T-cell (primary cell): ENCODE measurements at places on chromosomes 5 and 9. TPM values are rescaled to one million over a fixed set of nuclear protein-coding genes. Genes with fewer than 3 reads are reported as not detected.

FAM153A gene
- 99.0 TPM for total RNA-seq

DNA sequence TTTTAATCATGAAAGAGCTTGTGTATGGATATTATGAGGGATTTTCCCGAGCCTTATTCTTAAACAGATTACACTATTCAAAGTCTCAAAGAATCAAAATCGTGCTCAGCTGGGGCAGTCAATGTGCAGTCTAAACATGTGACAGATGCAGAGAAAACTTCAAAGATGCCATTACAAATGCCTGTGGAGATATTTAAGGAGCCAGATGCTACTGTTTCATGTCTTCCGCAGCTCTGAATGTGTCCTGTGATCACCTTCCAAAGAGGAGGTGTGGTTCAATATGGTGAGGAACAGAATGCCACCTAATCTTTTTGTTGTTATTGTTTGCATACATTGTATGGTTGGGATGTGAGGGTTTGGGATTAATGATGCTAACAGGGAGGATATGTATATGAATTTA, 593.3 kb upstream of the ARRDC3 start:
- no peak overlapping the region for H3K27ac ChIP-seq
- no peaks in the 10 kb centered on the region for H3K27me3 ChIP-seq
- H3K4me3 ChIP-seq: no peak overlapping the region
- no peak for DNase-seq
- H3K36me3 ChIP-seq: no peaks in the 10 kb centered on the region

LVRN gene
- 0.12 TPM for total RNA-seq

DNA sequence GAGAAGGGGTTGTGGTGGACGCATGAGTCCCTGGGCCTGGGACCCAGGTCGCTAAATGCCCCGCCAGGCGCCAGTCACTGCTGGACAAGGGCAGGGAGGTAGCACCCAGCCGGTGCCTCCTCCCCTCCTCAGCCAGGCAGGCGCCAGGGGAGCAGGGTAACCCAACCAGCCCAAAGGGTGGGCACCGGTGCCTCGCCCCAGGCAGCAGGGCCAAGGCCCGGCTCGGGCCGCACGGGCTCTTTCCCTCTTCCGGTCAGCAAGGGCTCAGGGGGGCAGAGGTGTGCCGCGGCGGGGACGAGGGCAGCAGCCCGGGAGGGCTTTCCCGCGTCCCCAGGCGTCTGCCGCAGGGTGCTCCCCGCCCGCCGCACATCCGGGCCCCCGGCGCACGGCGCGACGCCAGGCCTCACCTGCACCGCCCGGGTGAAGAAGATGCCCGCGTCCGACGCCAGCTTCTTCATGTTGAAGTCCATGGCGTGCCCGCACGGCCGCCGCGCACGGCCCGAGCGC, 393 bp downstream of the SH3GLB2 start:
- no peaks in the 10 kb centered on the region for H3K36me3 ChIP-seq
- H3K4me1 ChIP-seq: peaks cover 17% of the 10 kb centered on the region

DNA sequence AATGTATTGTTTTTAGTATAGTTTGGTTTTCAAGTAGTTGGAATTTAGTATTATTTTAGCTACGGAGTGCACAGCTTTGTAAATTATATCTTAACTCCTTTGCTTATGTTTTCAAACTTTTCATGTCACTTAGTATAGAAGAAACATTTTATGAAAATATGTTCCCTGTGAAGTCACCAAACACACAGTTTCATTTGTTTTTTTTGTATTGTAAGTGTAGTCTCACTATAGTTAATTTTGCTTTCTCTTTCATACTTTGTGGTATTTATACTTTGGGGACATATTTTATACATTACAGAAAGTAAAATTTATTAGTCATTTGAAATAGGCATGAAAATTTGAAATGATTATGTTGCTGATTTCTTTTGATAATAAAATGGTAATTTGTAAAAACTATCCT, 5.0 kb downstream of the CHSY3 start:
- H3K4me1 ChIP-seq: peaks cover 4% of the 10 kb centered on the region
- H3K36me3 ChIP-seq: no peaks in the 10 kb centered on the region
- no peak overlapping the region for H3K27ac ChIP-seq

GRCh38 chr5:4230471-4230785, 634.8 kb downstream of the IRX1 start:
- no peaks in the 10 kb centered on the region for H3K27me3 ChIP-seq
- no peak for DNase-seq
- no peak overlapping the region for H3K4me3 ChIP-seq

DNA sequence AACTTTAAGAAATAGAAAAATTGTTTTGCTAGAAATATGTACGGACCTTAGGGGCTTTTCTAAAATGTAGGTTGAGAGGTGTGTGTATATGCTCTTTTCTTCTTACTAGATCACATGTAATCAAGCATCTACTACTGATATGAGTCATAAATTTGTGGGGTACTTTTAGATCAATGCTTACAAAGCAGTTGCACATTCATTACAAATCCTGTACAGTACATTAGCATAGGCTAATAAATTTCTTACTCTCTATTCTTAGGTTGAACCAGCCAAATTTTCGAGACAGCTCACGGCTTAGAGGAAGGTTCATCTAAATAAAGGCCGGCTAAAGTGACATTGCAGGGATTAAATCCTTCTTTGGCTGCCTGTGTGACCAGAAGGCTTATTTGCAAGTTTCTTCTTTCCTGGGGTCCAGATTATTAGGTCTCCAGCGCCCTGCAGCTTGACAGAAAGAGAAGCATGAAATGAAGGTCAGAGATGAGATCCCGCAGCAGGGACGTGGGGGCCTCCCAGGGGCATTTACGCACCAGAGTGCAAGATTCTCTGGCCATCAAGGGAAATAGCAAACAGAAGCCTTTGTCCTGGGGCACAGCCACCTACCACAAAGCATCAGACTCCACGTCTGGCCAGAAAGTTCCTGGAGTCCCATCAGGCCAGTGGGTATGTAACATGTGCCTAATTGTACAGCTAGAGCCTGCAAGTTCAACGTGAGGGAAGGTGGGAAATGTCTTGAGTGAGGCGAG, 53.0 kb downstream of the NIM1K start:
- DNase-seq: no peak
- no peaks in the 10 kb centered on the region for H3K36me3 ChIP-seq
- H3K4me1 ChIP-seq: no peaks in the 10 kb centered on the region
- H3K4me3 ChIP-seq: no peak overlapping the region

DNA sequence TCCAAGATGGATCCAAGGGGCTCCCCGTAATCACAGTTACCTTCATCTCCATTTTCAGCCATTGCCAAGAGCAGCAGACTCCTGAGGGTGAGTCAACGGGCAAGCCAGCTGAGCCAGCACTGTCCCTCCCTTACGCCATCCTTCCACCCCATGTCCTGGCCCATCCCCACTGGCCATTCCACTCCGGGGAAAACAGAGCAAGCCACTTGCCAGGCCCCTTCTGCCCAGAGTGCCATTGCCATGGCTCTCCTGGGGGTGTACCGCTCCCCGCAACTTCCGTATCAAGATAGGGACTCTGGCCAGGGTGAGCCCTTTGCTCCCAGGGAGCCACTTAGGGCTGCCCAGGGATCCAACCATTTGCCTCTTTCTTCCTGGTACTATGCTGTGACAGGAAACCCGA, 48.9 kb upstream of the CDKN2AIPNL start:
- H3K36me3 ChIP-seq: no peaks in the 10 kb centered on the region
- DNase-seq: no peak
- no peak overlapping the region for H3K27ac ChIP-seq
- H3K27me3 ChIP-seq: no peaks in the 10 kb centered on the region

CDH18 gene
- total RNA-seq: not detected

DNA sequence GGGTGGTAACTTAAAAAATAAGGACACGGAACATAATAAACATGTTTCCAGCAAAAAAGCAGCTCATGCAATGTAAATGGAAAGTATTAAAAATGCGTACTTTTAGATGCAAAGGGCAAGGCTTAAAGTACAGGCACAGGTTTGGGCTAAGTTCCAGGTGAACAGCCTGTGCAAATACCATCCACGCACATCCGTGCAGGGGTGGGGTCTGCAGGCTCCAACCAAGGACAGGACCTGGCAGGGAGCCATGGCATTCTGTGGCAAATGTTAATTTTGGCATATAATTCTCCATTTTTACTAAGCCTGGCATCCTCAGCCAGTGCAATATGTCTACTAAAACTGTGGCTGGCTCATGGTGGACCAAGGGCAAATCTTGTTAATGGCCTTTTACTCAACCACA, 365.8 kb upstream of the DAP start:
- H3K27ac ChIP-seq: no peak overlapping the region
- DNase-seq: no peak
- no peaks in the 10 kb centered on the region for H3K36me3 ChIP-seq
- H3K4me3 ChIP-seq: no peak overlapping the region
- no peaks in the 10 kb centered on the region for H3K27me3 ChIP-seq

TLR4 gene
- 0.18 TPM for total RNA-seq
